ENCODE measurements at places on chromosomes 4 and X.

DNA sequence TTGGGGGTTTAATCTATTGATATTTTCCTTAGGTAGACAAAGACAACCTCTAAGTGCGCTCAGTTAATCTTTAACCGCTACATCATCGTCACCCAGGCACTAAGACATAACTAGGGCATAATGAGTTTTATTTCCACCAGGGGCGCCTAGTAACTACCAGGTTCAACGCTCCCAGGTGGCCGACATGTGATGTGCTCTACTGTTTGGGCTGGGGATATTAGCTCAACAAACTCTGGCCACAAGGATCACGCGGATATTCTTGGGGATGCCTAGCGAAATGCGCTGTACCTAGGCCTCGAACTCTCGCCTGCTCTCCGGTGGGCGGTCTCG, 915 bp upstream of the RAB33B start:
- DNase-seq, result peak; percentile 16

GRCh38 chr4:145414226-145414625, 67.4 kb upstream of the SMAD1 start:
- DNase-seq, result no peak

DNA sequence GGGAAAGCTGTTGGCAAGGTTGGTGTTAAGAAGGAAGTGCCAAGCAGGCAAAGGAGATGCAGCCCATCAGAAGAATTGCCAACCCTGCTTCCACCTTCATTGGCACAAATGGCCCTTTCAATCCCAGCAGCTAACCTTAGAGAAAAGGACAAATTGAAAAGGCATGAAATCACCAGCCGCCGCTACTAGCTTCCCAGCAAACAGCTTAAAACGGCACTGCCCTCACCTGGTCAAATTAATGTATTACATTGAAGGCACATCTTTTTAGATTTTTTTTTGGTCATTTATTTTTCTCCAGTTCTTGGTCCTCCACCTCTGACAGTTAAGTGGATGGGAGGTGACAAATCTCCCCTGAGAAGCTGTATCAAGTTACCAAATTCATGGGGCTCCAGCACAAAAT, 51.0 kb upstream of the NHSL2 start:
- peak; percentile 3 for DNase-seq

GRCh38 chr4:56681158-56681852, at the start of gene HOPX:
HOPX (minus strand) TSS chr4:56681296; CDS start chr4:56657816, 23,480 bp downstream.
- DNase-seq, result peak; percentile 59

- no peak for DNase-seq
These were observed 2.7 kb downstream of the TMEM154 start for GRCh38 chr4:152677117-152677516.

DNA sequence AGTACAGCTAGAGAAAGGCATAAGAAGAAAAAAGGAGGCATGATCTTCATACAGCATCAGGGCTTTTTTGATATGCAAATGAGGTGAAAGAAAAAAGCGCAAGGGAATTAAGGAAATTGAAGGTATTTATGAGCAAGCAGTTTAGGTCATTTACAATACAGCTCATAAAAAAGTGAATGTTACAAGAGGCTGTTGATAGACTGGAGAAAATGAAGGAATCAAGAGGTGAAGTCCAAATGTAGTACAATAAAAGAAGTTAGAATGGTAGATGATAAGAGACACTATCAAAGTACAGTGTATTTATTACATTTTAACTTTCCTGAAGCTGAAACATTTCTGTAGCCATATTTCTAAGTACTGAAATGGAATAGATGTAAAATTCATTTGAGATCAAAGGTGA, 1349.5 kb downstream of the ADGRL3 start:
- DNase-seq, result no peak

GRCh38 chr4:28149762-28150161, 1289.1 kb downstream of the STIM2 start:
- no peak for DNase-seq

- DNase-seq, result peak; percentile 8
These were observed 4.6 kb upstream of the KANTR start for GRCh38 chrX:53089224-53089842.

DNA sequence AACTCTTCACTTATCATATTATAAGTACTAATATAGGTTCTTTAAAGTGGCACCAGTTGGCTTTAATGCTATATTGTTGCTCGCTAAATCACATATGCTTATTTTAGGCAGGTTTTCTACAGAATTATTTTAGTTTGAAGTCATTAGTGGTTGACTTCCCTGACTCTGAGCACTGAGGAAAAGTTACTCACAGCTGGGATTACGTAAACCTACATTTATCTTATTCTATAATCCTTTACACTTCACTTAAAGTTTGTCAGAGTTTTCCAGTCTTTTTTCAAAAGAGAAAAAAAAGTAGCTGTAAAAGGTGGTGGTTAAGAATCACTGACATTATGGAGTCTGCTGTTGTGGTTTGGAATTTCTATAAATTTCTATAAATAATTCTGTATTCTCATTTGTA, 5.8 kb downstream of the UGT2B4 start:
- DNase-seq, result no peak

- DNase-seq, result peak; percentile 33
These were observed 188.0 kb downstream of the STIM2 start for GRCh38 chr4:27048429-27049238.

DNA sequence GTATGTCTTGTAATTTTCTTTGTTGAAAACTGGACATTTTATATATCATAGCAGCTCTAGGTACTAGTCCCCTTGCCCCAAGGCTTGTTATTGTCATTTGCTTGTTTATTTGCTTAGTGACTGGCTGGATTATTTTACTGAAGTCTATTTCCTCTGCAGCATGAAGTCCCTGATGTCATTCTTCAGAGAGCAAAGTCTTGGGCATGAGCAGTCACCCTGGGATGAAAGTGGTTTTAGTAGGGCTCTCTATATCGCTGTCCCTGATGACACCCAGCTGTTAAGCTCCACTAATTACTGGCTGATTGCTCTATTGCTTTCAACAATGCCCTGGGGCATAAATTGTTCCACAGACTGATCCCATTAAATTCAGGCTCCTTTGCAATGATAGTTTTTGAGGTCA, 113.5 kb upstream of the USP9X start:
- DNase-seq, result no peak

- DNase-seq, result no peak
These were observed 48.3 kb upstream of the CBR4 start for GRCh38 chr4:169058312-169058711.

GRCh38 chr4:113750296-113750695, 11.2 kb downstream of the CAMK2D start:
- no peak for DNase-seq

DNA sequence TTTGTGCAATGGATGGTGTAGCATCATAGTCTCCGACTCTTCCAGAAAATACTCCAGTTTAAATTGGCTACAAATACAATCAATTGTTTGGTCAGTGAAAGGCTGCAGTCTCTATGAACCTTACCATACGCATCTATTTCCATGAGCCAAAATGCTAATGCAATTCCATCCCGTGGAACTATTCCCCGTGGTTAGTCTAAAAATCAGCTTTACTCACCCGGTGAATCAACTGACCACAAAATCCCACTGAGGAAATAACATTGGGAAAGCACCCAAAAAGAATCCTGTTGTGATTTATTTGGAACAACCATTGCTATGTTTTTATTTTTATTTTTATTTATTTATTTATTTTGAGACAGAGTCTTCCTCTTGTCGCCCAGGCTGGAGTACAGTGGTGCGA, 87.1 kb downstream of the DHX15 start:
- no peak for DNase-seq

GRCh38 chr4:81221303-81222081, 6.5 kb upstream of the PRKG2 start:
- no peak for DNase-seq

- DNase-seq, result peak; percentile 12
These were observed at the start of gene SLC25A43 for GRCh38 chrX:119398974-119399771. SLC25A43 (plus strand) TSS chrX:119399336; CDS start chrX:119399404, 68 bp downstream.

DNA sequence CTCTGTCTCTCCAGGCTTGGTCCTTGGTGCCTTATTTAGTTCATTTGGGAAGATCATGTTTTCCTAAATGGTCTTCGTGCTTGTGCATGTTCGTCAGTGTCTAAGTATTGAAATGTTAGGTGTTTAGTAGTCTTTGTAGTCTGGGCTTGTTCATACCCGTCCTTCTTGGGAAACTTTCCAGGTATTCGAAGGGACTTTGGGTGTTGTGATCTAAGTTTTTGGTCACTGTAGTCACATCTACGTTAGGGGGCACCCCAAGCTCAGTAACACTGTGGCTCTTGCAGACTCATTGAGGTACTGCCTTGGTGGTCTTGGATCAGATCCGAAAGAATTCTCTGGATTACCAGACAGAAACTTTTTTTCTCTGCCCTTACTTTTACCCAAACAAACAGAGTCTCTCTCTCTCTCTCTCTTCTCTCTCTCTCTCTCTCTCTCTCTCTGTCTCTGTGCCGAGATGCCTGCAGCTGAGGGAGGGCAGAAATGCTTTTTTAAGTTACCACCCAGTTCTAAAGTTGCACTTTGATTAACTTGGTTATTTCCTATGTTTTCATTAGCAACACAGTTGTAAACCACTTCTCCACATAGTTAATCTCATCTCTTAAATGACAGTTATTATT, 67.6 kb upstream of the SLC7A3 start:
- DNase-seq, result no peak

DNA sequence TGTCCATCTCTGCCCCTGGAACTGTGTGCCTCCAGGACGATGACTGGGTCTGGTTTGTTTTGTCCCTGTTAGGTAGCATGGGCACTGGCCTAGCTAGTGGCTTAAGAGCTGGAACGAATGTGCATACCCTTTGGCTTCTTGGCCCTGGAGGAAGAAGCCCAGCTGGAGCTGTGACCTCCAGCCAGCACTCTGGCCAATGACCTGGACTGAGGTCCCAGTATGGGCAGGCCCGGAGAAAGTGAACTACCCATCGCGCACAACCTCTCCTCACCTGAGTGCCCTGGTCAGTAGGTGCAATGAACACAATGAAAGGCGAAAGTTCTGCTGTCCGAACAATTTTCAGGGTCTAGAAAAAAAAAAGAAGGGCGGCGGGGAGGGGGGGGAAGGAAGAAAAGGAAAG, 18.3 kb downstream of the DKC1 start:
- DNase-seq, result no peak

DNA sequence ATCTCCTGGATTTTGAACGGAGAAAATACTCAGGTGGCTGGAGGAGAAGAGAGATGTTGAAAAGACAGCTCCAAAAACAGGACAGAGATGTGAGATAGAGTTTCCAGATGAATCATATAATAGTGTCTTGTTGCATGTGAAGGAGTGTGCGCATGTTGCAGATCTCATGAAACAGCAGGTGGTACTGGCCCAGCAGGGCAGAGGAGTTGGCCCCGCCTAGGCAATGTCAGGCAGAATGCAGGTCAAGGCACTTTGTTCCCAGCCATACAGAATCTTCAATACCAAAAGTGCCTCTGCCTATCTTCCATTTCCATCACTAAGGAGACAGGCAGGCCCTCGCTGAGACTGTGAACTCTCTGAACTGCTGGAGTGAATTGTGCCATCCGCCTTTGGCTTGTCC, 63.9 kb upstream of the FAT1 start:
- DNase-seq, result no peak

DNA sequence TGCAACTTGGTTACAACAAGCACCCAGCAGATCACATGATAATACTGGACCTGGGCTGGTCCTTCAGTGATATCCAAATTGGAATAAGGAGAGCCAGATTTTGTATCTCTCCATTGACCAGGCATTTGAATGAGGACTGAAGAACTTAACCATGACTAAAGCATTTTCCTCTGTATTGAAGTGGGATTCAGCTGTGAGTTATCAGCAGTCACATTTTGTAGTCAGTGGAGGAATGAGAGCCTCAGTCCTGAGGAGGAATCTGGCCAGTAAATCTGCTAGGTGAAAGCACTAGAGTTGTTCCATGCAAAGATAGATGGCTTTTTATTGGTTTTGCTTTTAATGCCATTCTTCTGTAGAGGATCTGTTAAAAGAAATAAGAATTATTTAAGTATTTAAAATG, 1506.0 kb downstream of the PCDH7 start:
- no peak for DNase-seq

GRCh38 chrX:18887825-18888212, 96.1 kb downstream of the PHKA2 start:
- no peak for DNase-seq

DNA sequence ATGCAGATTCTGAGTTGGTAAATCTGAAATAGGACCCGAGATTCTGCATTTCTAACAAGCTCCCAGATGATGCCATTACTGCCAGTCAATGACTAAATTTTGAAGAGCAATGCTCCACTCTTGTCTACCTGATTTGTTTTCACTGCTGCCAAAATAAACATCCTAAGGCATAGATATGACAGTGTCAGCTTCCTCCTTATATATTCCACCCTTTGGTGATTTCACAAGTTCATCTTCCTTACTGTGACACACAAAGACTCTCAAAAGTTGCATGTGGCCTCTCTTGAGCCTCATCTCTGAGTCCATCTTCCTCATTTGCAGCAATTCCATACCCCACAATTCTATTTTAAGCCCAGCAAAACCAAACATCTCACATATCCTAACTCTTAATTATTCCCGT, 110.9 kb downstream of the FBXW7 start:
- no peak for DNase-seq

GRCh38 chr4:78363031-78363570, 188.5 kb upstream of the ANXA3 start:
- DNase-seq, result no peak

GRCh38 chr4:112563431-112564200, 47.6 kb upstream of the NEUROG2 start:
- DNase-seq, result no peak

- DNase-seq, result no peak
These were observed 335.4 kb downstream of the BCOR start for GRCh38 chrX:39762266-39762841.

GRCh38 chrX:34790026-34790425, 132.9 kb upstream of the TMEM47 start:
- DNase-seq, result no peak

- no peak for DNase-seq
These were observed 93.9 kb upstream of the CBR4 start for GRCh38 chr4:169103966-169104412.

DNA sequence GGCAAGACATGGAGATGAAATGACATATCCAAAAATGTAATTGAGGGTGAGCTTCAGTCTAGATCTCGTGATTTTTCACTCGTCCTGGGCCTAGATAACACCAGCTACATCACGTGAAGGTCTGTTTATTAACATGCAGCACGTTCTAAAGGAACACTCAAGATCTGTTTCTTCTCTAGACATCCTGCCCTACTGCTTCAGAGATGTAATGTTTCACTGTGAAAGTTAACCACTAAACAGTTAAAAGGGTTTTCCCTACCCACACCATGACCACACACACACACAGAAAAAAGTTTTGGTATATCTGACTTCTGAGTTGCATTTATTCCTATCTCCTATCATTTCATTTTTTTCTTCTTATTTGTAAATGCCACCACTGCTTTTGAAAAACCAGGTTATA, 52.3 kb upstream of the SMIM31 start:
- DNase-seq, result no peak

- DNase-seq, result no peak
These were observed 72.4 kb downstream of the PCYT1B start for GRCh38 chrX:24574743-24575142.
